ENCODE measurements at places on chromosomes 4 and X. TPM values are rescaled to one million over a fixed set of nuclear protein-coding genes. Genes with fewer than 3 reads are reported as not detected.

The APBB2 gene
- total RNA-seq, result 5.5 TPM

The GRIPAP1 gene
- total RNA-seq, result 54.3 TPM

The HMGB3 gene
- 31.9 TPM for total RNA-seq

The CLDN22 gene
- not detected for total RNA-seq

The ARR3 gene
- not detected for total RNA-seq

The DOK7 gene
- not detected for total RNA-seq

The DMD gene
- 0.08 TPM for total RNA-seq

DNA sequence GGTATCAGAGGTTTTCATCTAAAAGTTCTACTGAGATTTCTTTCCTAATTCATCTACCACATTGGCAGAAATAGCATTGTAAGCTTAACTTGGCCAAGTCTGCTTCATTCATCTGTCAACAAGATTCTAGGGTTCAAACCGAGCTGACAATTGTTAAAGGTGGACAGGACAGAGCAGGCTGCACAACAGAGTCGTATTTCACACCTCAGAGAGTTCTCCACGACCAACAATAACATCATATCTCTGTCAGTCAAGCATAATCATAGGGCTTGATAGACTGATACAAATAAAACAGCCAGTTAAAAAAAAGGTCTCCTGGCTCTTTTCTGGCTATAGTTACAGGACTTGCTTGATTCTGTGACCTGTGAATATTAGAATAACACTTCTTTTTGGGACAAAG lies 259.2 kb downstream of the COL25A1 start:
- H3K4me1 ChIP-seq, result peaks cover 5% of the 10 kb centered on the region
- H3K4me3 ChIP-seq, result no peak overlapping the region
- no peak for DNase-seq
- no peaks in the 10 kb centered on the region for H3K36me3 ChIP-seq
- peaks cover 5% of the 10 kb centered on the region for H3K27me3 ChIP-seq
- H3K27ac ChIP-seq, result no peak overlapping the region

GRCh38 chr4:160353548-160353947 lies 1250.7 kb downstream of the RAPGEF2 start:
- H3K36me3 ChIP-seq, result no peaks in the 10 kb centered on the region
- H3K27me3 ChIP-seq, result no peaks in the 10 kb centered on the region
- no peaks in the 10 kb centered on the region for H3K4me1 ChIP-seq
- no peak for DNase-seq

GRCh38 chrX:40088299-40088625 lies 9.5 kb downstream of the BCOR start:
- H3K27me3 ChIP-seq, result no peaks in the 10 kb centered on the region
- H3K4me1 ChIP-seq, result peaks cover 48% of the 10 kb centered on the region
- peaks cover 4% of the 10 kb centered on the region for H3K36me3 ChIP-seq

DNA sequence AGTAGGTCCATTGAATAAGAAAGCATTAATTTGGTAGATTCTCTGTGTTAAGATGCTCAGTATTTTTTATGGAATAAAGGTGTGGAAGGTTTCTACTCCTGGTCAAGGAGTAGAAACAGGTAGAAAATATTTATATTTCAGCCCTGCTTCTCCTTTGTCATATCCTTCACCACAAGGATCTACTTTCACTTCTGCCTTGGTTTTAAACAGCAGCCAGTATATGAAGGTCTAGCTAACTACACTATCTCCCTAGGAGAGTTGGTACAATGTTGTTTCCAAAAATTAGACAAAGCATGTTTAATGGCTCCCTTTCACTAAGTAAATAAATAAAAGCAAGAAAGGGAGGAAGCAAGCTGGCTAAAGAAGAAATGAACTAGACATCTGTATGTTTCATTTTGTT lies 44.6 kb upstream of the GYPA start:
- H3K4me3 ChIP-seq, result no peak overlapping the region
- peaks cover 5% of the 10 kb centered on the region for H3K27me3 ChIP-seq
- H3K36me3 ChIP-seq, result no peaks in the 10 kb centered on the region
- H3K27ac ChIP-seq, result no peak overlapping the region
- no peak for DNase-seq

- H3K27ac ChIP-seq, result no peak overlapping the region
- no peaks in the 10 kb centered on the region for H3K36me3 ChIP-seq
- no peak overlapping the region for H3K4me3 ChIP-seq
- H3K27me3 ChIP-seq, result no peaks in the 10 kb centered on the region
- H3K4me1 ChIP-seq, result no peaks in the 10 kb centered on the region
- no peak for DNase-seq
Measured at GRCh38 chr4:23946299-23946698, 56.5 kb upstream of the PPARGC1A start.

- H3K27me3 ChIP-seq, result no peaks in the 10 kb centered on the region
- no peak for DNase-seq
- H3K4me1 ChIP-seq, result peaks cover 21% of the 10 kb centered on the region
- no peaks in the 10 kb centered on the region for H3K36me3 ChIP-seq
- no peak overlapping the region for H3K4me3 ChIP-seq
Measured at GRCh38 chrX:74449937-74450330, 28.6 kb downstream of the SLC16A2 start.

GRCh38 chrX:154540897-154541535 lies 5.6 kb downstream of the G6PD start:
- H3K4me3 ChIP-seq, result no peak overlapping the region
- H3K4me1 ChIP-seq, result peaks cover 39% of the 10 kb centered on the region
- no peaks in the 10 kb centered on the region for H3K27me3 ChIP-seq
- H3K36me3 ChIP-seq, result peaks cover 37% of the 10 kb centered on the region

GRCh38 chr4:180197471-180197870 lies 2045.7 kb upstream of the TENM3 start:
- no peaks in the 10 kb centered on the region for H3K36me3 ChIP-seq
- H3K27ac ChIP-seq, result no peak overlapping the region
- H3K4me3 ChIP-seq, result no peak overlapping the region
- DNase-seq, result no peak

- H3K36me3 ChIP-seq, result no peaks in the 10 kb centered on the region
- peaks cover 19% of the 10 kb centered on the region for H3K27me3 ChIP-seq
- no peak overlapping the region for H3K27ac ChIP-seq
- no peak for DNase-seq
Measured at GRCh38 chr4:145538596-145538995, 56.9 kb downstream of the SMAD1 start.

Measured in activated naive CD8-positive, alpha-beta T cell treated with anti-CD3 and anti-CD28 coated beads for 36 hours (primary cell).